Smooth muscle cell of the coronary artery (primary cell): ENCODE measurements at places on chromosomes 2 and 18. TPM values are rescaled to one million over a fixed set of nuclear protein-coding genes. Genes with fewer than 3 reads are reported as not detected.

REG3G gene
- not detected in 2 replicates for total RNA-seq

R3HDM1 gene
- total RNA-seq, result 3.6 and 4.0 TPM in 2 replicates

COL4A3 gene
- 7.3 and 8.3 TPM in 2 replicates for total RNA-seq

UGT1A7 gene
- not detected in 2 replicates for total RNA-seq

RPL37A gene
- 4,741 and 4,838 TPM in 2 replicates for total RNA-seq

ARHGAP25 gene
- 1.1 and 3.9 TPM in 2 replicates for total RNA-seq

SOX11 gene
- total RNA-seq, result not detected in 2 replicates

EFR3B gene
- total RNA-seq, result 1.1 and 3.0 TPM in 2 replicates

VIL1 gene
- total RNA-seq, result under 0.01 TPM in 1 of 2 replicates, not detected in the other

CFC1 gene
- total RNA-seq, result not detected in 2 replicates

RND3 gene
- 287 and 474 TPM in 2 replicates for total RNA-seq

TWIST2 gene
- total RNA-seq, result 15.7 and 171 TPM in 2 replicates

GPR39 gene
- 0.98 and 6.2 TPM in 2 replicates for total RNA-seq

OSR1 gene
- total RNA-seq, result 15.3 and 56.5 TPM in 2 replicates

TBR1 gene
- total RNA-seq, result not detected in 2 replicates

MTIF2 gene
- total RNA-seq, result 27.6 and 30.3 TPM in 2 replicates

DYNAP gene
- total RNA-seq, result not detected in 2 replicates

SCYGR4 gene
- total RNA-seq, result under 0.01 TPM in 1 of 2 replicates, not detected in the other

NCOA1 gene
- 6.9 TPM in 2 replicates for total RNA-seq

SLC4A5 gene
- total RNA-seq, result 0.08 TPM in 1 of 2 replicates, not detected in the other

TRIM54 gene
- total RNA-seq, result not detected in 2 replicates

PTPRN gene
- under 0.01 and 9.0 TPM in 2 replicates for total RNA-seq

UGT1A3 gene
- not detected in 2 replicates for total RNA-seq

TMEFF2 gene
- total RNA-seq, result 0.12 and 0.60 TPM in 2 replicates

KCNE4 gene
- 0.38 and 15.8 TPM in 2 replicates for total RNA-seq

HMSD gene
- total RNA-seq, result not detected in 2 replicates

STARD6 gene
- total RNA-seq, result 0.15 TPM in 1 of 2 replicates, not detected in the other

GORASP2 gene
- 21.1 and 34.0 TPM in 2 replicates for total RNA-seq
